ENCODE measurements at places on chromosomes 7 and 10.

- peak; percentile 40 for DNase-seq
Measured at GRCh38 chr7:114081606-114082425, 163.0 kb upstream of the PPP1R3A start.

DNA sequence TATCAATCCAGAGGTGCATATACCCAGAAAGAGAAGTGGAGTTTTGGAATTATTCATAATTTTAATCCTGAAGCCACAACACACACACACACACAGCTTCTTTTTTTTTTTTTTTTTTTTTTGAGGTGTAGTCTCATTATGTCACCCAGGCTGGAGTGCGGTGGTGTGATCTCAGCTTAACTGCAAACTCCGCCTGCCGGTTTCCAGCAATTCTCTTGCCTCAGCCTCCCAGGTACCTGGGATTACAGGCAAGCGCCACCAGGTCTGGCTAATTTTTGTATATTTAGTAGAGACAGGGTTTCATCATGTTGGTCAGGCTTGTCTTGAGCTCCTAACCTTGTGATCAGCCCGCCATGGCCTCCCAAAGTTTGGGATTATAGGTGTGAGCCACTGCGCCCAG is 35.4 kb downstream of the TET1 start:
- DNase-seq = no peak

DNA sequence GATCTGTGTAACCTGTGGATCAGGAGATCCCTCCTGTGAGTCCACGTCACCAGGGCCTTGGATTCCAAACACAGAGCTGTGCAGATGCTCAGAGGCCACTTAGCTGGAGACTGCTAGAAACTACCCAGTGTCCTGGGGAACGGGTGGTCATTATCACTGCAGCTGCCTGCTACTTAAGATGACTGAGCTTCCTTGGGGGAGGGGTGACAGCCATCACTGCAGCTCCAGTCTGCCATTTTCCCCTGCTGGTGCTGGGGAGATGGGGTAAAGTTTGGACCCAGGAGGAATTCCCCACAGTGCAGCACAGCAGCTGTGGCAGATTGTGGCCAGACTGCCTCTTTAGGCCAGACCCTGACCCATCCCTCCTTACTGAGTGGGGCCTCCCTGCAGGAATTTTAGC is 78.8 kb upstream of the VOPP1 start:
- DNase-seq = no peak

DNA sequence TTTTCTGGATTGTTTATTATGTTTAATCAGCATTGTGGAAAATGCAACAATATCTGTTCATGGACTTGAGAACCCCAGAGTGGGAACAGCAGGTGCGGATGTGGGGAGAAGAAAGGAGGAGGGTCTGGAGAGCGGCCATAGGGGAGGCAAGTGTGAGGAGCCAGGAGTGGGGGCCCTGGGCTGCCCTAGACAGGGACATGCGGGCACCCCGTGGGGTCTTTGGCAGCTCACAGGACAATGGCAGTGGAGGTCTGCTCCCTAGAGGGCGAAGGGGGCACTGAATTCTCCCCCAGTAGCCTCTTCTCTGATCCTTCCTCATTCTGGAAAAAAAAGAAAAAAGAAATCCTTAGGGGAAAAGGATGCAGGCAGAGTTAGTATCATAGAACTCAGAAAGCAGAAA is 8.9 kb downstream of the TMEM176B start:
- DNase-seq = no peak

- DNase-seq = peak; percentile 42
Measured at GRCh38 chr7:98116656-98117461, 10.2 kb downstream of the LMTK2 start.

GRCh38 chr7:121420976-121421375 is 24.9 kb upstream of the FAM3C start:
- no peak for DNase-seq

DNA sequence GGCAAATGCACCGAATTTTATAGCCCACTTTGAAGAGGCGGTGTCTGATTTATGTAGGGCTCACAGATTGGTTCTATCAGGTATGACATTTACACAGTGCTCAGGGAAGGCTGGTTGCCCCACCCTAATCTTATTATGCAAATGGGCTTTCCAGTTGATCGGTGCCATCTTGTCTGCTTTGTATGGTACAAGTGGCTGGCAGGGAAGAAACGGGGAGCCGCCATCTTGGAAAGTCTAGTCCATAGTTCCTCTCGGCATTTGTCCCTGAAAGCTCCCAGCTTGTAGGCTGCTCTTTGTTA is 36.6 kb downstream of the TMEM229A start:
- DNase-seq = no peak
